ENCODE measurements at places on chromosomes 5 and 9.

DNA sequence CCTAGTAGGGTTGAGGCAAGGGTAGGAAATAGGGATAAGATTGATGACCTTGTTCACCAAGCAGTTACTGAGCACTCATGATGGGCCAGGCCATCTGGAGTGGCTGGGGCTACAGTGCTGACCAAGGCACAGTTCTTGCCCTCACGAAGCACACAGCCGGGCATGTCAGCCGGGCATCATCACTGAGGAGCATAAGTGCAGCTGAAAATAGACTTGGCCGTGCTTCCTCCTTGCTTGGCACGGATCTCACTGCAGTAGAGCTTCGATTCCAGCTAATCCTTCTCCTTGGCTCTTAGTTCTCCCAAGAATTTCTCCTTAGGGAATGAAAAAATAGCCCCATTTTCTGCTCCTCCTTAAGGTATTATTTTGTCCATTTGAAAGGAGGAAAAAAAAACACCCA lies 116.6 kb downstream of the NMUR2 start:
- no peak for DNase-seq

DNA sequence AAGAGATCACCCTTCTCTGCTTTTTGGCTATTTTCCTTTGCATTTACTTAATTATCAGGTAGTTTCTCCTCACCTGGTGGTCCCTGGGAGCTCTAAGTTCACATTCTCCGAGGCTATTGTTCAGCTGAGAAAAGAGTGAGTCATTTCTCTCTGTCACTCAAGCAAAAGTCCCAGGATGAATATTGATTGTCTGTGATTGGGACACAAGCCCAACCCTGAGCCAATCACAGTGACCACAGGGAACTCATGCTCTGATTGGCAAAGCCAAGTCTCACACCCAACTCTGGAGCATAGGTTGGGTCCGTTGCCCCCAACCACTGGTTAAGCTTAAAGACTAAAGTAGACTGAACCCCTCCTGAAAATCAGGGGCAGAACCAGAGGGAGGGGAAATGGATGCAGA lies 27.8 kb upstream of the FAT2 start:
- DNase-seq = no peak

GRCh38 chr5:141017943-141018342 lies 33.2 kb upstream of the PCDHB1 start:
- no peak for DNase-seq

- DNase-seq = no peak
Measured at GRCh38 chr5:92945605-92946097, 635.4 kb downstream of the NR2F1-AS1 start.

GRCh38 chr9:133344071-133344470 lies 3.9 kb downstream of the MED22 start:
- no peak for DNase-seq

GRCh38 chr9:105054491-105054890 lies 126.5 kb upstream of the ABCA1 start:
- no peak for DNase-seq

GRCh38 chr5:62790348-62790747 lies 211.7 kb downstream of the LRRC70 start:
- no peak for DNase-seq

DNA sequence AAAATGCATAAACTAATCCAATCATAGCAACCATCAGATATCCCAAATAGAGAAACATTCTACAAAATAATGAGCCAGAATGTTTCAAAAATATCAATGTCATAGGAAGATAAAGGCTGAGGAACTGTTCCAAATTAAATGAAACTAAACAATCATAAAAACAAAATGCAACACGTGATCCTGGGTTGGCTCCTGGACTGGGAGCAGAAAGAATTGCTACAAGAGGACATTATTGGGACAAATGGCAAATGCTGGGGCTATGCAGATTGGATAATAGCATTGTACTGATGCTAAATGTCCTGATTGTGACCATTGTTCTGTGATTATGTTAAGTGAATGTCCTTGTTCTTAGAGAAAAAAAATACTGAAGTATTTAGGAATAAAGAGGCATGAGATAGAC lies 54.2 kb upstream of the AKNA start:
- DNase-seq = no peak
